ENCODE measurements at places on chromosomes 5 and 9. TPM values are rescaled to one million over a fixed set of nuclear protein-coding genes. Genes with fewer than 3 reads are reported as not detected.

EGFLAM gene
- 10.5 TPM for total RNA-seq

C9orf50 gene
- total RNA-seq, result not detected

CDKN2B gene
- 7.9 TPM for total RNA-seq

SEMA6A gene
- total RNA-seq, result 5.7 TPM

MAP1B gene
- total RNA-seq, result 224 TPM

FAM221B gene
- total RNA-seq, result not detected

SCGB3A2 gene
- not detected for total RNA-seq
